Jurkat, Clone E6-1 (cell line): ENCODE measurements at places on chromosomes 6 and 20.

DNA sequence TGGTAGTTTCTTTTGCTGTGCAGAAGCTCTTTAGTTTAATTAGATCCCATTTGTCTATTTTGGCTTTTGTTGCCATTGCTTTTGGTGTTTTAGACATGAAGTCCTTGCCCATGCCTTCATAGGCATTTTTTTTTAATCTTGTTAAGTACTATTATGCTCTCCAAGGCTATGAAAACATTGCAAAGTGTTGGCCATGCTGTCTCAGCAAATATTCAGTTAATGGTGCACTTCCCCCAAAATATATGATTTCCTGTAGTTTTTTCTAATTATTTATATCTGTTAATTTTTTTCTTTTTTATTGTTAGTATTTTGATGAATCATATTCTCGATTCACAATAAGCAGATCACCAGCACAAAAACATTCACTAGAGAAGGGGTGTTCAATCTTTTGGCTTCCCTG lies 806.1 kb upstream of the FLRT3 start:
- DNase-seq = no peak

DNA sequence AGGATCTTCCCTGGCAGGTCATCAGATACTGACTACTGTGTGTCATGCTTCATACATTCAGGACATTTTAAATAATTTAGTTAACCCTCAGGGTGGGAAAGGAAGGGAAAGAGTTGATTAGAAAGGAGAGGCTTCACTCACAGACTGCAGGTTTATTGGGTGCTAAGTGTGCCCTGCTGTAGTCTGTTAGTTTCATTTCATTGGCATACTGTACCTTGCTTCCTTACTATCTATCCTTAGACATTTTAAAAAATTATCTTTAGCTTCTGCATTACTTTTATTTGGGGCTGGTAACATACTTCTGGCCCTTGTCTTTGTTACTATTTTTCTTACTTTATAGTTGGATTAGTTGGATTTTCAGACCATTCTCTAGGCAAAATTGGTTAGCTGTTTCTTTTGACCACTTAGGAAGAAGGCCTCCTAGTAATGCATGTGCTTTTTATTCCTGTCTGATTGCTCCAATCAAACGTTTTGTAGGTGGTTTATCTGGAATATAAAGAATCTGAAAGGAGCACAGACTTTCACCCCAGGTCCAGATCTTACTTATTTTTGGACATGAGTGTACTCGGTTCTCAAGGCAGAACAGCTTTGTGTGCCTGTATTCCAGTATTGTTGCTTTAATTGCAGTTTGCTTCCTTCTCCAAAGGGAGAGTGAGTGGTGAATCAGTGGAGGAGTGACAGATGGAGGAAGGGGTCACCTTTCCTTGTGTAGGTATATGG lies 82.7 kb upstream of the PRDM1 start:
- DNase-seq = no peak

DNA sequence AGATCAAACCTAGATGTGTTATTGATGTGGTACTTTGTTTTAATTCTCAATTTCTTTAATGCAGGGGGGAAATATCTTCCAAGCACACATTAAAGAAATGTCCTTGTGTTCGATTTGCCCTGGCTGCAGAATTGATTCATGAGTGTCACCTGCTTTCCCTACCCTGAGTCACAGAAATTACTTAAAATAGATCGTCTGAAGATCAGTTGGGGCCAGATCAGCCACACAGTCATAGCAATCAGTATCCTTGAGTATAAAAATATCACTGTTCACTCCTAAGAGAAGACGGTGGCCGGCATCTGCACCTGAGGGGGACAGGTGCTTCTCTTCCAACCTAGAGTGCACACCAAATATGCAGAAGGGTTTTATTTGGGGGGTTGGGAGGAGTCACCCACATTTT lies 115.2 kb upstream of the RIN2 start:
- DNase-seq = no peak

- no peak for DNase-seq
These were observed 408.4 kb downstream of the PLCB1 start for GRCh38 chr20:8540466-8540865.

DNA sequence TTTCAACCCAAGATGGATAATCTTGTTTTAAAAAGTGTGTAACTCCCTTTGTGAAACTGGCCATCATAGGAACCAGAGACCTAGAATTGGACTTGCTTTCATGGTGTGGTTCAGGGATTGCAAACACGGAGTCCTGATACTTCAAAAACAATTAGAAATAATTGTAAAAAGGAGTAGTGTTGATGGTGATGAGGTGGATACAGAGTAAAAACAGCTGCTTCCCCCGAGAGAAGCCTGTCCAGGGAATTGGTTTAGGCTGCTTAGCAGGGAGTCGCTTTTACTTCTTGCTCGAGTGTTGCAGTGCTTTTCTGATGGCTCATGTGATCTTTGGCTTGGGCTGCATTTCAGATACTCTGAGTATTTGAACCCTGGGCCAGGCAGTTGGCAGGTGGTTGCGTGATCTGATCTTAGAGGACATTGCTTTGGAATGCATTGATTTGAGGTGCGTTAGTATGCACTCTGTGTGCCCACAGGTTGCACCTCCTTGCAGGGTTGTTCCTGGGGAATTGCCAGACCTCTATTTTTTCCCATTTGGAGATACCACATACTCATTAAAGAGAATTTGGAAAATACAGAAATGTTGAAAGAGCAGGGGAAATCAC lies 19.5 kb downstream of the KIF3B start:
- no peak for DNase-seq

DNA sequence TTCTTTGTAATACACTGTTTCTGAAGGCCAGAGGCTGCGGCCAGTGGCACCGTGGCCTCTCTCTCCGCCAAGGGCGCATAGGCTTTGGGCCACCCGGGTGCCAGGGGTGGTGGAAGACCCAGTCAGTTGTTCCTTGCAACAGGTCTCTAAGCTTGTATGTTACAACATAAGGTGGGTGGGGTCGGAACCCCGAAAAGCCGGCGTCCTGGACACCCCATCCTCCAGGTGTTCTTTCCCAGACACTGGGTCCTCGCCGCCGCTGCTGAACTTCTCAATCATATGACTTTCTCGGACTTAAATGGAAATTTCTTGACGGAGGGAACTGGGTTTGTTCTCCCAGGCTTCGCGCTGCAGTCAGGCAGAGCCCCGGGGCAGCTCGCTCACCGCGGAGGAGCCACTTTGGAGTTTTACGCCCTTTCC lies 983 bp upstream of the KCNQ5 start:
- no peak for DNase-seq

DNA sequence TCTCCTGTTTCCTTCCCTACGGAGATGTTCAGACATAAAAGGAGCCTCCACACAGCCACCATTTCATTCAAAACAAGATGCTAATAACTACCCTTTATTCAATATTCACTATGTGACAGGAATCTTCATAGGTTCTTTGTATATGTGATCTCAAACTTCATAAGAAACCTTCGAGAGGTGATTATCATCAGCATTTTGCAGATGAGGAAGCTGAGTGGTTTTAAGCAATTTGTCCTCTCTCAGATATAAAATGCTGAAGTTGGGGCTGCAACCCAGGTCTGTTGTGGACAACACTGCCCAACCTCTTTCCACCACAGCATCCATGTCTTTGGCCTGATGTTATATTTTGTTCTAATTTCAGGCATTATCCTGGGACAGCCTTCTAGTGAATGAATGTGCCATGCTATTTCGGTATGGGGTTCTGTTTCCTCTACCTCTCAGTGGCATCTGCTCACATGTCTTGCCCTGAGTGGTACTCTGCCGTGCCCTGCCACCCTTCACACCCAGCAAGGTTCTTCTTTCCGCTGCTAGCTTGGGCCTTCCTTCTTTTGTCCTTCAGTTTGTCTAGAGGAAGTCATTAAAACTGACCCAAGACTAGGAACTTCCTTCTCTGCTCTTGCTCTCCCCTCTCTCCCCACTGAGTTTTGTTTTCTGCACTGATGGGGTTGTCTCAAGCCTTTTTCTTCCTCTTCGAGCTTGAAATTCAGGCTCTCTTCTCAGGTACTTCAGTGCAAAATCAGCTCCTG lies 300.9 kb upstream of the PRDM1 start:
- DNase-seq = no peak

DNA sequence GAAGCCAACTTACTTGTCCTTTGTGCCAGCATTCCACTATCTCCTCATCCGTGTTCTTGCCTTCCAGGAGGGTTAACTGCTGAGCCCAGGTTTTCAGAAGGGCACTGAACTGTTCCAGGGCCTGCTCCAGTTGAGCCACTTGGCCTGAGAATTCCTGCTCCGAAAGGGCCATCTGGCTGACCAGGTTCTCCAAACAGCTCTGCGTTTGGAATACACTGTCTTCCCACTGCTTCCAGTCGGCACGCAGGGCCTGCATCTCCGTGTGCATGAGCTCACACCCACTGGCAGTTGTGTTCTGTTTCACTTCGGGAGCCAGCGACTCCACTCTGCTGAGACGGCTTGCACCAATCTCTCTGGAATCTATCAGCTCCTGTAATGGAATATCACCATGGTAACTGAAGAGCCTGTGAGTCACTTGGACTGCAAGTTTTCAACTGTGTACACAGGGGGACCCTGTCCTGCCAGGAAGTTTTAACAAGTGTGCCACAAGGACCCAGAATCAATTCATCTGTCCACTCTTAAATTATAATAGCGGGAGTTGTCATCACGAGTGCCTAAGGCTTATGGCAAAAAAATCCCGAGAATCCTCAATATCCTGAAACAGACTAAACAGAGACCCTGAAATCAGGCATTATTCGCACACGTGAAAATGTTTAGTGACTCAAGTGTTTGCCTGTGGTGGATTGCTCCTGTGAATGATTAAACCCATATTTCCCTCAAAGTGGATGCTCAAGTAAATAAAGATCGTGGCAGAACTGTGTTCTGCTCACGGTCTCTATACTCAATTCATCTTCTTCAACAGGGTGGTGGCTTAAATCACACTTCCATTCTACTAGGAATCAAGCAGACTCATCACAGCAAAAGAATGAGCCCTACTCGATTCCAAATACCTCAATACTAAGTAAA lies 255.9 kb downstream of the SYNE1 start:
- DNase-seq = no peak

DNA sequence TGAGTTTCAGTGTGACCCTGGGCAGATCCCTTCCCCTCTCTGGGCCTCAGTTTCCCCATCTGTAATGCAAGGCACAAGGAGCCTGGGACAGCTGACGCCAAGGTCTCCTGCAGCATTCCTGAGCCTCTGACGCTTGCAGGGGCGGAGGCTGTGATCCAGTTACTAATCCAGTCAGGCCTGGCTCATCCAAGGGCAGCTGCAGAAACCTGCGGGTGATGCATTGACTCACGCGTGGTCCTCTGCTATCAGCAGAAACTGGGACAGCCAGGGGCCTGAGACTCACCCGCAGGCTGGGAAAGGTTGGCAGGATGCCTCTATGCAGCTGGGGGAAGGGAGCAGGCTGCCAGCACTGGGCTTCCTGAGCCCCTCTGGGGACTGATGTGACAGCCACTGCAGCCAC lies 65.0 kb upstream of the SIRPA start:
- DNase-seq = no peak

GRCh38 chr6:153096031-153096430 lies 35.1 kb downstream of the RGS17 start:
- no peak for DNase-seq

- DNase-seq = no peak
These were observed 3.7 kb upstream of the TMEM242 start for GRCh38 chr6:157326979-157327378.

- no peak for DNase-seq
These were observed 441.0 kb upstream of the MARCKS start for GRCh38 chr6:113416170-113416569.

- no peak for DNase-seq
These were observed 13.3 kb upstream of the TREM2 start for GRCh38 chr6:41176189-41176588.

DNA sequence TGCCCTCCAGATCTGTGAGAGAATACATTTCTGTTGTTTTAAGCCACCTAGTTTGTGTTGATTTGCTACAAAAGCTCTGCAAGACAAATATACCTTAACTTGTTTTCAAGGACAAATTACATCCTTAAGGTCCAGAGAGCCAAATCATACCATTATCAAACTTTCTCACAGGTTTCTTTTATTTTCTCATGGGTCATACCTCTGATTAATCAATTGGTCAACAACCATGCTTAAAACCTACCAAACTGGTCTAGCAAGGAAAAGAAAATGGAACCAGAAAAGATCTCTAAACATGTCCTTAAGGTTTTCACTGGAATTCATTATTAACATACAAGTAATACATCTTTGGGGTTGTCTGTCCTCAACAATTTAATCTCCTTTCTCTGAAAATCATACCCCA lies 535.0 kb downstream of the CD83 start:
- DNase-seq = no peak

DNA sequence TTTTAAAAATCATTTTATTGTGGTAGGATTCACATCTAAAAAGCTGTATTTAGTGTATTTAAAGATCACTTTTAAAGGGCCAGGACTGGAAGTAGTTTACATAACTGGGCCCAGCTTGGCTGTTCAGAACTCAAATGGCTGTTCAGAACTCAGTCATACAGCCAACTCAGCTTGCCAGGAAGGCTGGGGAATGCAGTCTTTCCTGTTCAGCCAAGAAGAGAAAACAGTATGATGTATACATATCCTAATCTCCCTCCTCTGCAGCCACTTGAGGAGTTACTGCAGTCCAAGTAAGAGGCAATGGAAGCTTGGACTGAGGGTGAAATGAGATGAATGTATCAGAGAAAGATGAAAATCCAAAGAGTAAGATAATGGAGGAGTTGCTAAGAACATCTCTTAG lies 24.6 kb downstream of the DSTN start:
- no peak for DNase-seq

DNA sequence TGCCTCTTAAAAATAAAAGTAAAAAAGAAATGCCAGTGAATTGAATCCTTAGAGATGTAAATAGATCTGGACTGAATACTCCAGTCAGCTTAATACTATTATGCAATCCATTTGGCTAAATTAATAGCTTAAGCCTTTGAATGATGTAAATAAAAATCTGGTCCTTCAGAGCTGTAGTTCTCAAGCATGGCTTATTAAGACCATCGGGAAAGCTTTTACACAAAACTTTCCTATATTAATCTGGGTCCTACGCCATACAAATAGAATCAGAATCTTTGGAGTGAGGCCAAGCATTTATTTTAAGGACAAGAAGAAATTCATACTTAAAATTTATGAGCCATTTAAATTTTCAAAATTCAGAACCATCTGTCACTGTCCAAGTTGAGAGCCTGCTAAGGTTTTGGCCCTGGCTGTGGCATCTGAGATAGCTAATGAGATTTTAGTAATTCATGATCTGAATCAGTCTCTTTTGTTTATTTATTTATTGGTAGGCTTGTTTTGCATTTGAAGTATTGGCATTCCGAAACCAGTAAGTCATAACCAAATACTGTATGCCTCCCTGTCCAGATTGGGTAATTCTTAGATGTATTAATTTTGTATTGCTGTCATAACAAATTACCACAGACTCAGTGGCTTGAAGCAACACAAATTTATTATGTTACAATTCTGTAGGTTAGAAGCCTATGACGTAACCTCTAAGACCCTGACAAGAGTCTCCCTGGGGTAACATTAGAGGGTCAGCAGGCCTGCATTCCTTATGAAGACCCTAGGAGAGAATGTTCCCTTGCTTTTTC lies 228.1 kb upstream of the RAB32 start:
- no peak for DNase-seq

GRCh38 chr6:159533568-159533967 lies 159.5 kb downstream of the SOD2 start:
- no peak for DNase-seq
